ENCODE measurements at places on chromosomes 7 and 10. TPM values are rescaled to one million over a fixed set of nuclear protein-coding genes. Genes with fewer than 3 reads are reported as not detected.
A peak's percentile ranks its signal among the peaks of the same experiment; 100 is the strongest.

The SLC26A5 gene
- not detected for total RNA-seq

The TBC1D12 gene
- 1.9 TPM for total RNA-seq

GRCh38 chr7:137694405-137694804 lies 152.4 kb downstream of the DGKI start:
- H3K4me1 ChIP-seq = no peaks in the 10 kb centered on the region
- H3K36me3 ChIP-seq = no peaks in the 10 kb centered on the region
- H3K27me3 ChIP-seq = peaks cover 21% of the 10 kb centered on the region

- peaks cover 2% of the 10 kb centered on the region for H3K4me1 ChIP-seq
- no peaks in the 10 kb centered on the region for H3K36me3 ChIP-seq
- no peak overlapping the region for H3K4me3 ChIP-seq
- H3K27ac ChIP-seq = no peak overlapping the region
- H3K27me3 ChIP-seq = no peaks in the 10 kb centered on the region
- no peak for DNase-seq
Measured at GRCh38 chr7:121479466-121479865, 83.4 kb upstream of the FAM3C start.

DNA sequence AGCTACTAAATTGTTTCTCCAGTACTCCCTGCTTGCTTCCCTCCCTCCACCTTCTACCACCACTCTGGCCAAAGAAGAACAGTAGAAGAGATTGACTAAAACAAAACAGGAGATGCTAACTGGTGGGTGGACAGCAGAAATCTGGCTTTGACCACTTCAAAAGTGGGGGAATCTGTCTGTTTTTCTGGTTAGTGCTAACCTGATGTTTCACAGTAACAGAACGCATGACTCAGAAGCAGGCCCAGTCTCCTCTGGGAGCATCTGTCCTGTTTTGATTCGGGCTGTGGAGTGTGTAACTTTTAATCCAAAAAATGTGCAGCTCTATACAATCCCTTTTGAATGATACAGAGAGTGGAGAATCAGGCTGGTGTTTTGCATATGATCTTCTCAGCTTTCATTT lies 32.7 kb upstream of the ZNF438 start:
- no peak for DNase-seq
- H3K4me3 ChIP-seq = no peak overlapping the region
- H3K27ac ChIP-seq = no peak overlapping the region
- no peaks in the 10 kb centered on the region for H3K4me1 ChIP-seq
- H3K36me3 ChIP-seq = no peaks in the 10 kb centered on the region

- H3K4me3 ChIP-seq = no peak overlapping the region
- H3K36me3 ChIP-seq = no peaks in the 10 kb centered on the region
Measured at GRCh38 chr10:72658696-72659400, 33.0 kb upstream of the MICU1 start.

GRCh38 chr7:95595746-95596197 lies 544 bp downstream of the PDK4 start:
- no peaks in the 10 kb centered on the region for H3K4me1 ChIP-seq
- H3K27me3 ChIP-seq = peaks cover 19% of the 10 kb centered on the region
- peak overlapping the region; percentile 6 for H3K4me3 ChIP-seq
- DNase-seq = no peak
- no peak overlapping the region for H3K27ac ChIP-seq

DNA sequence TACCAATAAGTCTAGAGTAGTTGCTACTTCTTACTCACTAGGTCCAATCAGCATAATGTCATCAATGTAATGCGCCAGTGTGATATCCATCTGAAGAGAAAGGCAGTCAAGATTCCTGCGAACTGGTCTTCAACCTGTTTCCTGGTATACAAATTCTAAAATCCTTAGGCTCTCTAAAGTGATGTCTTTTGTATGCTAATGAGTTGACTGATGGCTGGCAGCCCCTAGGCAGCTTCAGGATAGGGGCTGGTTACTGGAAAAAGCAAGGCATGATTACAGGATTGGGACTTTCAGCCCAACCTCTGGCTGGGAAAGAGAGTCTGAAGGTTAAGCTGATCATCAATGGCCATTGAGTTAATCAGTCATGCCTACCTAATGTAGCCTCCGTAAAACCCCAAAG lies 250.2 kb upstream of the PTER start:
- H3K4me1 ChIP-seq = no peaks in the 10 kb centered on the region
- peaks cover 14% of the 10 kb centered on the region for H3K27me3 ChIP-seq
- DNase-seq = no peak
- H3K36me3 ChIP-seq = no peaks in the 10 kb centered on the region
